ENCODE measurements at places on chromosomes 11 and 22. TPM values are rescaled to one million over a fixed set of nuclear protein-coding genes. Genes with fewer than 3 reads are reported as not detected.

DNA sequence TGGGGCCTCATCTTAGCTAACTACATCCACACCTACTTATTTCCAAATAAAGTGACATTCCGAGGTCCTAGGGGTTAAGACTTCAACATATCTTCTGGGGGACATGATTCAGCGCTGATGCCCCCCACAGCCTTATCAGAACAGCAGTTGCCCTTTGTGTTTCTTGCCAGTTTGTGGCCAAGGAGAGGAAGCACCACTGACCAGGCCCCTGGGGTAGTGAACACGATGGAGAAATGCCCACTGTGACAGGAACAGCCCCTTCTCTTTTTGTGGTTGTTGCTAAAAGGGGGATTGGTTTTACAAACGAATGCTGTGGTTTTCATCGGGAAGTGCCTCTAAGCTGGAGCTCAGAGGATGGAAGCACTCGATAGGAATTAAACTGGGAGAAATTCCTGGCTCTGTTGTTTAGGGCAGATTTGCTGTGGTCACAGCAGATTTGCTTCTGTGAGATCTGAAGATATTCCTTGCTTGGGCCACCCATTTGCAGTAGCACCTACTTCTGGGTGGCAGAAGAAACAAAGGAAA, 88.8 kb downstream of the ABTB2 start:
- no peaks in the 10 kb centered on the region for H3K27me3 ChIP-seq
- no peaks in the 10 kb centered on the region for H3K36me3 ChIP-seq
- H3K4me3 ChIP-seq: no peak overlapping the region
- DNase-seq: no peak
- peaks cover 39% of the 10 kb centered on the region for H3K4me1 ChIP-seq

GRCh38 chr11:35031867-35032266, 107.1 kb upstream of the CD44 start:
- H3K4me1 ChIP-seq: peaks cover 45% of the 10 kb centered on the region
- H3K27ac ChIP-seq: peak overlapping the region; percentile 78
- no peaks in the 10 kb centered on the region for H3K36me3 ChIP-seq
- H3K27me3 ChIP-seq: no peaks in the 10 kb centered on the region
- no peak for DNase-seq
- H3K4me3 ChIP-seq: no peak overlapping the region

DNA sequence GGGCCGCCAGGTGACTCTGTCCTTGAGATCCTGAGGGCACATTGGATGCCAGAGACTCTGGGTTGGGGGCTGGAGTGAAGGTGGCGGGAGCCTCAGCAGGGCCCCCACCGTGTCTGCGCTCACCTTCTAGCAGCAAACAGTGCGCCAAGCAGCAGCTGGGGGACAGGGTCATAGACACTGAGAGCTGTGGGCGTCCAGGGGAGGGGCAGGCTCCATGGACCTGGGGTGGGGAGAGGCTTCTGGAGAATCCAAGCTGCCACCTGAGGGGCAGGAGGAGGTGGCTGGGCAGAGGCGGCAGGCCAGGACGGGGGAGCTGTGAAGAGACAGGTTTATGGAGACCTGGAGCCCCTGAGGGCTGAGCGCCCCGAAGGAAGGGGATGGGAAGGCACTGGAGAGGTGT, 8.0 kb downstream of the PHRF1 start:
- H3K27ac ChIP-seq: no peak overlapping the region
- no peak overlapping the region for H3K4me3 ChIP-seq
- H3K36me3 ChIP-seq: peaks cover 24% of the 10 kb centered on the region
- no peaks in the 10 kb centered on the region for H3K27me3 ChIP-seq
- no peak for DNase-seq

DNA sequence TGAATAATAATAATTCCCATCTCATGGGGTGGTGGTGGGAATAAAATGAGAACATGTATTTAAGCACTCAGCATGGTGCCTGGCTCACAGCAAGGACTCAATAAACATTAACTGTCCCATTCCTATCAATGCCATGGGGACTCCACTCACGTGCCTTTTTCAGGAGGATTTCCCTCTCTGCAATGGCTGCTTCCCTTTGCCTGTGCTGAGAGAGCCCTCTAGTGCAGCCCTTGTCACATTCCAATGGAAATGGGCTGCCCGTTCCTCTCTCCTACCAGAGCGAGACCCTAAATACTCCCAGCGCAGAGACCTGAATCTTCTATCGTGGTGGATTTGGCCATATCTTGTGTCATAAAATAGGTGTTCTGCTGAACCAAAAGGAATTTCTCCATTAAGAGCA, 621.5 kb upstream of the B3GAT1 start:
- no peak for DNase-seq
- H3K4me1 ChIP-seq: no peaks in the 10 kb centered on the region
- no peak overlapping the region for H3K27ac ChIP-seq
- H3K36me3 ChIP-seq: no peaks in the 10 kb centered on the region
- no peaks in the 10 kb centered on the region for H3K27me3 ChIP-seq

DNA sequence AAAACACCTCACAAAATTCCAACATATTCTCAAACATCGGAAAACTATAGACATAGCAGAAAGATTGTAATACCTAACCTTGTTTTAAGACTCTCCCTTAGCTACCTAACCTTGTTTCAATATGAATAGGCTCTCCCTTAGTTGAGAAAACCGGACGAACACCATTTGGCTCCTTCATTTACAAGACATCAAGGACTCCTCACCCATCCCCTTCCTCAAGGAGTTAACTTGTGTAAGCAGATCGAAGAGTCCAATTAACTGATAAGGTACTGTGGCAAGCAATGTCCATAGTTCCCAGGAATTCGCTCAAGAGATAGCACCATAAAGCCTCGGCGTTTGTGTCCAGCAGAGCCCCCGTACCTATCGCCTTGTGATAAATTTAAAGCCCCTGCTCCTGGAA, 4.6 kb upstream of the ACRV1 start:
- no peaks in the 10 kb centered on the region for H3K27me3 ChIP-seq
- H3K36me3 ChIP-seq: no peaks in the 10 kb centered on the region
- no peak for DNase-seq
- H3K4me1 ChIP-seq: no peaks in the 10 kb centered on the region

DNA sequence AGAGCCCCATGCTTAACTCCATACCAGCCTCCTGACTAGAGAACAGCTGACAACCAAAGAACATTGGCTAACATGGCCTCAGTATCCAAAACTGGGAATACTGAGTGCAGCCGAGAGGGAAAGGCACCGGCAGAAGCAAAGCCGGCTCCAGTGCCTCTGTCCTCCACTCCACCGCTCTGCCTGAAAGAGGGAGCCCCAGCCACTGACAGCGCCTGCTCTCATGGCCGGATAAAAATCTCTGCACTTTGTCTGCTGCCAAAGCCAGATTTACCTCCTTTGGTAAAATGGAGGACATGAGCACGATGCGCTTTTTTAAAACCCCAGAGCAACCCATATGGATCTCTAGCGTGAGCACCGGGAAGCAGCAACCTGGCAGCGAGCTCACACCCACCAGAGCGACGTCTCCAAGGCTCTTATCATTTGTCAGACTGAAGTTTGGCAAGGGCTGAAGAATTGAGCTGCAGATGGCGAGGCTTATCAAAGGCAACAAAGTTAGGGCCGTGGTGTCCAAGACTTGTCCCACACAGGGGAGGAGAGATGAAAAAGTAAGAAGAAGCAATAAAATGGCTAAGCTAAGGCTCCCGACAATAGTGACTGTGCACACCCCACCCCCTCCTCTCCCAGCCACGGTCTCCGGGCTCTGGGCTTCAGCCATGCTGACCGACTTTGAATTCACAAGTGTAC, 71.4 kb downstream of the EFCAB6 start:
- no peak for DNase-seq
- no peak overlapping the region for H3K27ac ChIP-seq
- H3K4me3 ChIP-seq: no peak overlapping the region
- 0 out of 2 replicates have a peak, but pooled peaks cover 2% of the 10 kb centered on the region for H3K27me3 ChIP-seq

DNA sequence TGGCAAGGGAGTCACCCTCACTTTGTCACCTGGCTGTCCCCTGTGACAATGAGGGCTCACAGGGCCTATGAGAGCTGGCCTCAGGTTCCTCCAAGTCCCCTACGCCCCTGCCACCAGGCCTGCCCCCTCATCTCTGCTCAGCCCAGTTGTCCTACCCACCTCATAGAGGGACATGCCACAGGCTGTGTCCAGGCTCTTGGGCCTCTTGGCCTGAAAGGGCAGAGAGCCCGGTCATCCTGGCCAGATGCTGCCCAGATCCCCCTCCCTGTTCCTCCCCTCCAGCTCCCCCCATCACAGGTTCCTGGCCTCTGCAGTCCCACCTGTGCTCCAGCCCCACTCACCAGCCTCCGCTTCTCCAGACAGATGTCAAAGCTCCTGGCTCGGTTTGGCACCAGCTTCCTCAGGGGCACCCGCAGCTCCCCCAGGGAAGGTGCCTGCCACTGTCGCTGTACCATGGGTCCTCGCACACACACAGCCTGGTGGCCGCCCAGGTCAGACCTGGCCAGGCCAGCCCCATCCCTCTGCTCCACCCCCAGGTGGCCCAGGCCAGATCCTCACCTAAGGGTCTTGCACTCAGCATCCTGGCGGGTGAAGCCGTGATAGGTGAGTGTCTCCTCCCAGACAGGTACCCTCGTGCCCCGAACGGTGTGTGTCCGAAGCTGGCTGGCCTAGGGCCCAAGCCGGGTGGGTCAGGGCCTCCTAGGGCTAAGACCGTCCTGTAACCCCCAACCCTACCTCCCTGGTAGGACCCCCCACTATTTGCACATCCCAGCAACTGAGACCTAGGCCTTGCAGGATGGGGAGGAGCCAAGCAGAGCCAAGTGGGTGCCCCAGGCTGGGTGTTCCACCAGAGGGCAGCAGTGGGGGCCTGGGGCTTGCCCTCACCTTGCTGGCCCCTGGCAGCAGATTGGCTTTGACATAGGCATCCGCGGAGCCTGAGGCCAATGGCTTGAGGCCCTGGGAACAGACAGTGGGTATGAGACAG, 8.3 kb downstream of the NDUFV1 start:
- peak; percentile 42 for DNase-seq
- H3K36me3 ChIP-seq: peaks cover 42% of the 10 kb centered on the region
- peaks cover 26% of the 10 kb centered on the region for H3K27me3 ChIP-seq
- peaks cover 11% of the 10 kb centered on the region for H3K4me1 ChIP-seq
- no peak overlapping the region for H3K4me3 ChIP-seq

The OR5B12 gene
- not detected for total RNA-seq

The C11orf52 gene
- not detected for total RNA-seq

The PRR33 gene
- total RNA-seq: not detected

The PEX26 gene
- 19.2 TPM for total RNA-seq
